GOT3 (cell line): ENCODE measurements at places on chromosomes 1 and 21.
A peak's percentile ranks its signal among the peaks of the same experiment; 100 is the strongest.

DNA sequence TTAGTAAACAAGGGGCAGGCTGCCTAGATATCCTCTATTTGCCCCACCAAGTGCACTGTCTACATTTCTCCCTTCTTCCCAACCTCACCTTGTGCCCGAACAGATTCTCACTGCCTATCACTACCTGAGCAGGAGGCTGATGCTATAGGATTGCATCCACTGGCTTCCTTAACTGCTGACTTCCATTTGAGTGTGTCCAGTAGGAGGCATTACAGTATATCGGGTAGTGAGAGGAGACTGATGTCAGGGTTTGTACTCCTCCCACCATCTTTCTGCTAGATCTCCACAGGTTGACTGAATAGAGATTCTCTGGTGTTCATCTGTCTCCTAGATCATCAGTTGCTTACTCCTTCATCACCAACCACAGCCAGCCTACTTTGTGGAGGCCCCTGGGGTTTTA lies 796.3 kb downstream of the LRRIQ3 start:
- no peak for DNase-seq

DNA sequence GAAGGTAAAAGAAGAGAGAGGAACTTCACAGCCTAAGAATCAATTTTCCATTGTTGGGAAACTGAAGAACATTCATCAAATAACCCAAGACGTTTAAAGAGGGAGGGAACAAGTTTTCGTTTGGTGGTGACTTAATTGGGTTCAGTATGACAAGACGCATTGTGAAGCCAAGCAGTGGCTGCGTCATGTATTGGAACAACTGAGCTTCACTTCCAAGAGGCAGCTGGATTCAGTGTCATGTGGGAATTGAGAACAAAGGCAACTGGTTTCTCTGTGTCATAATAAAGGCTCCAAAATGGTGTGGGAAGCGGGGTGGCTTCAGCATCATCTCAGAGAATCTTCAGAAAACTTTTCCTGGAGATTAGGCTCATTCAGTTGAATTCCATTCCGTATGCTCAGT lies 29.8 kb upstream of the RC3H1 start:
- DNase-seq: no peak

- DNase-seq: no peak
Measured at GRCh38 chr1:5779608-5780323, 212.5 kb downstream of the NPHP4 start.

DNA sequence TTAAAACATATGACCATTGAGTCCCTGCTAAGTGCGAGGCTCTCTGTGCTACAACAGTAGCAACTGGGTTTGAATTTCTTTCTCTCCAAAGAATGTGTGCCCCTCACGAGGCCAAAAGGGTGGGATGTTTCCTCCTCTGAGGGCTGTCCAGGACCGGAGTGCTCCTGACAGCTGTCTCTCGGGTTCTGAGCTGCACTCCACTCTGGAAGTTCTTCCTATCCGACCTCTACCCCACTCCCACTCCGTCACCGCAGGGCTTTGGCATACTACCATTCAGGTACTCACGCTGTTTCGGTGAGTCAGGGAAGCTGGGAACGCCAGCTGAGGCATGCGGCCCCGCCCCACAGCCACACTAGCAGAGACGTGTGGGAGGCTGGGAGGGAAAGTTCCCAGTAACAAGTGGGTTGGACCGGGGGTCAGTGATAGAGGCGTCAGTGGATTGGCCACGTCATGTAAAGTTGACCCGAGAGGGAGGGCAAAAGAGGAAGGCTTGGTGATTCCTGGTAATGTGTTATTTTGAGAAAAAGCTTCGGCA lies 705 bp upstream of the SLC50A1 start:
- DNase-seq: peak; percentile 46

DNA sequence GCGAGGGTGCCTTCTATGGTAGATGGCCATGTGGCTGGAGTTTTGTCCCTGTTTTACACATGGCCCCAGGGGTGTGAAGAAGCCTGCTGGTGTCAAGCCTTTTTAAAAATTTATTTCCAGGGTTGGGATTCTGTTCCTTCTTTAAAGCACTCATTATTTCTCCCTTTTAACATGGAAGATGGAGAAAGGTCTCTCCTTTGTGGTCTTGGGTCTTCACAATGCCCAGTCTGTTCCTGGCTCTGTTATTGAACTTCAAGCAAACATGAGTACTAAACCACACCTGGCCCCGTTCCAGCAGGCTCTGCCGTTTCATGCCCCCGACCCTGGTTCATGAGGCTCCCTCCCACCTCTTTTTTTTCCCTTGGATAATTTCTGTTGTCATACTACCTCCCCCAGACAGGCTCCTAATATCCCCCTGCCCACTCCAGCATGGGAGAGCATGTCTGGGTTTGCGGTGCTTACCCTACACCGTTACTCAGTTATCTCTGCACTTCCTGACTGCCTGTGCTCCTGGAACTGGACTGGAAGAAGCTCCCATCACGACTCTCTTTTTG lies 121.2 kb upstream of the KIAA0040 start:
- DNase-seq: no peak

- DNase-seq: no peak
Measured at GRCh38 chr1:36297062-36297461, 9.1 kb upstream of the SH3D21 start.

- no peak for DNase-seq
Measured at GRCh38 chr1:5645135-5645399, 347.2 kb downstream of the NPHP4 start.

GRCh38 chr1:153422450-153423068 lies 6.2 kb downstream of the S100A7A start:
- no peak for DNase-seq

GRCh38 chr1:226875641-226876295 lies 5.4 kb downstream of the PSEN2 start:
- DNase-seq: no peak

DNA sequence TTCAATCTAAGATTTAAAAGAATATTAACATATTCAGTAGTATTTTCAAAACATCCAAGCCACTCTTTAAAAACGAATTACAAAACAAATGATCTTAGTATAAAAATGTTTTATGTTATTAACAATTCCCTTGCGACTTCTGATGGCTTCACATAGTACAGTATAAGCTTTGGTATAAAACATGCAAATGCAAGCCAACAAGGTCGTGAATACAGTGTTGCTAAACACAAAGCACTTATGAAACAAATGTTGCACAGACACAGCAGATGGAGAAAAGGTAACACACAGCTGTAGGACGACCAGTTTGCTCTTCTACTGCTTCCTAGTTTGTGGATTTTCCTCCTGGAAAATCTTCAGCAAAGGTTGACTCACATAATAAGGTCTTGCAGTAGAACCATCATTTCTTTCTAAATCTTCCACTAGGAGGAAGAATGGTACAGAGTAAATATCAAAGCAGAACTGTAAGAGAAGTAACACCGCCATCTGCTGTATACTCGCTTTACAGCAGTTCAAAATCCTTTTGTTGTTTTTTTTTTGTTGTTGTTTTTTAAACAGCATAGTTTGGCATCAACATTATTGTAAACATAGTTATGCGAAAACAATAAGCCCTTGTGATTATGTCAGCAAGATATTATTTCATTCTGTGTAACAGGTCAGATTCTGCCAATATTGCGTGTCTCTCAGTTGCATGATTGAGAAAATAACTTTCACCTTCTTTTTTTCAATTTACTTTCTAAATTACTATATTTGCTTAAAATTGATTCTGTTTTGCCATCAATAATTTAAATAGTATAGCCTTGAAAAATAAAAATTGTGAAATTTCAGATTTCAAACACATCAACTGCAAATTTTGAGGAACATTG lies 69.5 kb downstream of the LHX8 start:
- DNase-seq: no peak

DNA sequence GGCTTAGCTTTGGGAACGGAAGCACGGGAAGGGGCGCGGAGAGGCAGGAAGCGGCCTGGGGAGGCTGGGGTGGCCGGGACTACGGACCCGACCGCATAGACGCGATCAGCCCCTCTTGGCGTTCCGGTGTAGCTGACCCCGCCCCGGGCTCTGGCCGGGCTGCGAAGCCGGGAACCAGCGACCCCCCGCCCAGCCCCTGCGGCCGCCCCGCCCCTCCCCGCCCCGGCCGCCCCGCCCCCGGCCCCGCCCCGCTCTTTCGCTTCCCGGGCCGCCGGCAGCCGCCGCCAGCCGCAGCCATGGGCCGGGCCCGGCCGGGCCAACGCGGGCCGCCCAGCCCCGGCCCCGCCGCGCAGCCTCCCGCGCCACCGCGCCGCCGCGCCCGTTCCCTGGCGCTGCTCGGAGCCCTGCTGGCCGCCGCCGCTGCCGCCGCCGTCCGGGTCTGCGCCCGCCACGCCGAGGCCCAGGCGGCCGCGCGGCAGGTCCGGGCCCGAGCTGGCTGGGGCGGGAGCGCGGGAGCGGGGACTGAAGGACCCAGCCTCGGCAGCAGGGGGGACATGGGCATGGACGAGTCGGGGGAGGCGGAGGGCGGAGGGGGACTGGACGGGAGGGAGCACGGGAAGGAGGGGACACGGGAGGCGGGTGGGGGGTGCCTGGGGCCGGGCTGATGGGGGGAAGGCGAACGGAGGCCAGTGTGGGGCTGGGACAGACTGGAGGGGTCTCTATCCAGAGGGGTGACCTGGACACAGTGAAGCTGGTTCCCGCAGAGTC lies at the start of gene SELENON:
Gene SELENON (plus strand): TSS at position 259 of the 768 bp plus-strand sequence. CDS start 38 bp downstream, at position 297.
- DNase-seq: no peak

GRCh38 chr1:224864006-224864405 lies 65.5 kb upstream of the DNAH14 start:
- DNase-seq: no peak

- DNase-seq: no peak
Measured at GRCh38 chr1:25568090-25568833, 24.9 kb downstream of the LDLRAP1 start.

DNA sequence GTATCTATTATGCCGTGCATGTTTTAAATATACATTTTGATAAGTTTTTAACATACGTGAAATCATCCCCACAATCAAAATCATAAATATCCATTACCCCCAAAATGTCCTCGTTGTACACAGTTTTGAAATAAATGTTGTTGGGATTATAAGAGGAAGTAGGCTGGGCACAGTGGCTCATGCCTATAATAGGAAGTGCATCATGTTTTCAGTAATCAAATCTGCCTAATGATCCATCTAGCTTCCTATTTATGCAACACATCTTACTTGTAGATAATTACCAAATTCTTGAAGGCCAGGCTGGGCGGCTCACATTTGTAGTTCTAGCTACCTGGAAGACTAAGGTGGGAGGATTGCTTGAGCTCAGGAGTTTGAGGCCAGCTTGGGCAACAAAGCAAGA lies 15.0 kb upstream of the IFNGR2 start:
- DNase-seq: no peak

DNA sequence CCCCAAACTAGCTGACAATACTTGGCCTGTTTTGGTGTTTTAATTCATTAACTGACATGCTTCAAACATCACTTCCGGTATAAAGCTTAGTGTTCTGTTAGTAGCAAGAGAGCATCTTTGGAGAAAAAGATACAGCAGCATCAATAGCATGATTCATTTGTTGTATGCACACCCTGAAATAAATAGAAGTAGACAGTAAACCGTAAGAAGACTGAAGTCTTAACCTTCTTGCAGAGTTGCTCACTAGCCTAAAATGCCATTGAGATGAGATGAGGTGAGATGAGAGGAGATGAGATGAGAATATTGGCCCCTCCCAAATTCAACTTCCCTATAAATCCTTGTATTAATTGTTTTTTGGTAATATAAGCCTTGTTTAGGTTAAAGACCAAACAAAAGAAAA lies 108.8 kb downstream of the TNFSF18 start:
- DNase-seq: no peak

- no peak for DNase-seq
Measured at GRCh38 chr1:181140891-181141290, 52.4 kb downstream of the IER5 start.

DNA sequence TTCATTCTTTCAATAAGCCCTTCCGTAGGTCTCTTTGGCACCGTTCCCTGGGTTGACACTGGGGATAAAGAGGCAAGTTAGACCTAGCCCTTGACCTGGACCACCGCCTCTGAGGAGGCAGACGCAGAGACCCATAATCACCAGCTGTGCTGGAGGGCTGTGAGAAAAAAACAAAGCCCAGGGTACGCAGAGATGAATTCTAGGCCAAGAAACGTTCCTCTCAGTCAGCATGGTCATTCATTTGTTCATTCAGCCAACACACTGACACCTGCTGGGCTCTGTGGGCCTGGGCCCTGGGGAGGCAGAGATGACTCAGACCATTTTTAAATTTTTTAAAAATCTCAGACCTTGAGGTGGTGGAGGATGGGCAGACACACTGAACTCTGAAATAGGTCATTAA lies 26.3 kb upstream of the TRABD2B start:
- no peak for DNase-seq

- no peak for DNase-seq
Measured at GRCh38 chr1:154953611-154954038, 2.3 kb downstream of the PBXIP1 start.

GRCh38 chr1:33012165-33012564 lies 24.5 kb downstream of the AK2 start:
- no peak for DNase-seq

- DNase-seq: no peak
Measured at GRCh38 chr21:42503711-42504110, 7.7 kb upstream of the RSPH1 start.

DNA sequence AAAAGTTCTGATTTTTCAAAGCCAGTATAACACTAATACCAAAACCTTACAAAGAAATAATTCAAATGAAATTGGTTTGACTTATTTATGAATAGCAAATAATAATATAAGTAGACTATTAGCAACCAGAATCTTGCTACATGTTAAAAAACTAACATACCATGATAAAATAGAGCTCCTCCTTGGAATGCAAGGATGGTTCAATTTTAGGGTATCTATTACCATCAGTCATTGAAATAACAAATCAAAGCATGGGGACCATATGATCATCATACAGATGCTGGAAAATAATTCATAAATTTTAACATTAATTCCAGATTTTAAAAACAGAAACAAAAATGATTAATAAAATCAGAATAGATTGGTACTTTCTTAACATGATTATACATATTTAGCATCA lies 66.3 kb downstream of the RRAGC start:
- DNase-seq: no peak

GRCh38 chr1:43492826-43493225 lies 37.9 kb upstream of the PTPRF start:
- no peak for DNase-seq

GRCh38 chr1:27660300-27660835 lies 11.6 kb downstream of the IFI6 start:
- DNase-seq: no peak

- no peak for DNase-seq
Measured at GRCh38 chr1:157641177-157641576, 43.3 kb upstream of the FCRL4 start.

DNA sequence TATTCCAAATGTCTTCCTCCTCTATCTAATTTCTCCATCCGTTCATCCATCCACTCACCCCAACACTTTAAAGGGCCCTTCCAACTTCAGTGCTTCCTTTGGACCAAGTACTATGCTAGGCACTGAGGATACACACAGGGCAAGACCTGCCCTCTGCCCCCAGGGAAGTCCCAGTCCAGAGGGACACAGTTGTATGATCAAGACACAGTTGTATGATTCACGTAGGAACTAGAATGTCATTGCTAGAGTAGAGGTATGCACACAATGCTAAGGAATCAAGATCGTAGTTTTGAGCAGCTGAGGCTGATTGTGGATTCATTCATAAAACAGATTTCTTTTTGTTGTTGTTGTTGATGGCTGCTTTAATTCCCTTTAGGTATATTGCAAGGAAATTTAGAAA lies 11.6 kb upstream of the IER5 start:
- DNase-seq: no peak
